Peyer's patch (tissue), 4 donors: ENCODE measurements at places on chromosomes 2 and 18. TPM values are rescaled to one million over a fixed set of nuclear protein-coding genes. Genes with fewer than 3 reads are reported as not detected.
A peak's percentile ranks its signal among the peaks of the same experiment; 100 is the strongest.

DNA sequence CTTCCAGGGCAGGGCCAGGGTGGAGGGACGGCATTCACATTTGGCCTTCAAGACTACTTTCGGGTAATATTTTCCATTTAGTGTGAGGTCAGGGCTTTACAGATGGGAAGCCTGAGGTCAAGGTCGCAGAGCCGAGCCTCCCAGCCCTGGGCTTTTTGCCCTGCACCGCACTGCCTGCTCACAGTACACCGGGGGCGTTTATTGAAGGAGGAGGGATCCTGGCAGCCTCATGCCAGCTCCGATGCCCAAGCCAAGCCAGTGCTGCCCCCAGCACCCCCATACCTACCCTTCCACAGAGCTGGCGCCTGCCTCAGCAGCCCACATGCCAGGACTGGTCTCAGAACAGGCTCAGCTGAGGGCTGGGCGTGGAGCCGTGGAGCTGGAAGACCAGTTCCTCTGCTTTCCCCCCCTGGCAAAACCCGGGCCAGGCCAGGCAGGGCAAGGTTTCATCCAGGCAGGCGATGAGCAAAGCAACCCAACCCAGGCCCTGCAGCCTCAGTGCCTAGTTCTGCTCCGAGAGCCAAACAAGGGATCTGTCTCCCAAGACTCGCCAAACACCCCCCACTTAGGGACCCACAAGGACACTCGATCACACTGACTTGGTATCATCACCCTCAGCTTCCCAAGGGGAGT lies 11.9 kb downstream of the SDC1 start:
- H3K4me1 ChIP-seq, result no peaks in the 10 kb centered on the region
- H3K36me3 ChIP-seq, result no peaks in the 10 kb centered on the region
- no peak for DNase-seq
- H3K27ac ChIP-seq, result peak overlapping the region; percentile 80
- no peaks in the 10 kb centered on the region for H3K27me3 ChIP-seq
- no peak overlapping the region for H3K4me3 ChIP-seq

Gene RHOB
- total RNA-seq, result 488 TPM

- no peaks in the 10 kb centered on the region for H3K36me3 ChIP-seq
- H3K27me3 ChIP-seq, result no peaks in the 10 kb centered on the region
- H3K4me1 ChIP-seq, result no peaks in the 10 kb centered on the region
- no peak overlapping the region for H3K4me3 ChIP-seq
- no peak for DNase-seq
Measured at GRCh38 chr2:99543247-99543646, 53.4 kb upstream of the REV1 start.

Gene ALPI
- 22.3 TPM for total RNA-seq

DNA sequence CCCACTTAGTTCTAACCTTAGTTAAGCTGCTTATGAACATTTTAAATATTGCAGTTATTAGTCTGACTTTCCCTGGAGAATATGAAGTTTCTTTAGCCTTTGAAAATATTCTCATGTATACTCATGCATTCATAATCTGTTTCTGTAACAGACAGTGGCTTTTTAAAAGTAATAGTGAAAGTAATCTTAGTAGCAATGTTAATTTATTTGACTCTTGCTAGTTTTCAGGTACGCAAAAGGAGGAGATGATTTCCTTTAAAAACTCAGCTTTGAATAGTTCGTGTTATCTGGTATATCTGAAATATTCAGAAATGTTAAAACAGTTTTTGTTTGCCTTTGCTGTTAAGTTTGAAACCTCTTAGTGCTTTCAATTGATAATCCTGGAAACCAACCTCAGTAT lies 3.8 kb downstream of the ANKRD12 start:
- H3K27me3 ChIP-seq, result no peaks in the 10 kb centered on the region
- peak overlapping the region; percentile 100 for H3K27ac ChIP-seq
- H3K4me3 ChIP-seq, result peak overlapping the region; percentile 79
- DNase-seq, result no peak

Gene GAL3ST2
- total RNA-seq, result 0.80 TPM

DNA sequence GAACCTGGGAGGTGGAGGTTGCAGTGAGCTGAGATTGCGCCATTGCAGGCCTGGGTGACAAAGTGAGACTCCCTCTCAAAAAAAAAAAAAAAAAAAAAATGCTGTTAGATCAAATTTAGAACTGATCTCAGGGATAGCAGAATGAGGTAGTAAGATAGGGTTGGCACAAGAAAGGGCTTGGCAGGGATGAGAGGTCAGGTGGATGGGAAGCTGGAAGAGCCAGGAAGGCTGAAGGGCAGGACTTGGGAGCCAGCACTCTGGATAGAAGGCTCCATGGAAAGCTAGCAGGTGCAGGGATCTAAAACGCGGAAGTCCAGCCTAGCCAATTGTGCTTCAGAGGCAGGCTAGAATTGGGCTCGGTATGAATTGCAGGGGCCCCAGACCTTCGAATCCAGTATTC lies 250.9 kb upstream of the SP5 start:
- no peaks in the 10 kb centered on the region for H3K36me3 ChIP-seq
- no peaks in the 10 kb centered on the region for H3K4me1 ChIP-seq
- H3K27me3 ChIP-seq, result no peaks in the 10 kb centered on the region
